ENCODE measurements at places on chromosomes 5 and 9. TPM values are rescaled to one million over a fixed set of nuclear protein-coding genes. Genes with fewer than 3 reads are reported as not detected.
A peak's percentile ranks its signal among the peaks of the same experiment; 100 is the strongest.

MCTP1 gene
- polyA plus RNA-seq = 0.10 TPM

PAIP2 gene
- polyA plus RNA-seq = 47.6 TPM

DNA sequence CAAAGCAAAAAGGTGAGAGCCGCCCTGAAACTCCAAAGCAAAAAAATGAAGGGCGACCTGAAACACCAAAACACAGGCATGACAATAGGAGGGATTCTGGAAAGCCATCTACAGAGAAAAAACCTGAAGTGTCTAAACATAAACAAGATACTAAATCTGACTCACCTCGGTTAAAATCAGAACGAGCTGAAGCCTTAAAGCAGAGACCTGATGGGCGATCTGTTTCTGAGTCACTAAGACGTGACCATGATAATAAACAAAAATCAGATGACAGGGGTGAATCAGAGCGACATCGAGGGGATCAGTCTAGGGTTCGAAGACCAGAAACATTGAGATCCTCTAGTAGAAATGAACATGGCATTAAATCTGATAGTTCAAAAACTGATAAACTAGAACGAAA, 108.8 kb downstream of the NIPBL start:
- DNase-seq = no peak

GDA gene
- polyA plus RNA-seq = 0.68 TPM

DNA sequence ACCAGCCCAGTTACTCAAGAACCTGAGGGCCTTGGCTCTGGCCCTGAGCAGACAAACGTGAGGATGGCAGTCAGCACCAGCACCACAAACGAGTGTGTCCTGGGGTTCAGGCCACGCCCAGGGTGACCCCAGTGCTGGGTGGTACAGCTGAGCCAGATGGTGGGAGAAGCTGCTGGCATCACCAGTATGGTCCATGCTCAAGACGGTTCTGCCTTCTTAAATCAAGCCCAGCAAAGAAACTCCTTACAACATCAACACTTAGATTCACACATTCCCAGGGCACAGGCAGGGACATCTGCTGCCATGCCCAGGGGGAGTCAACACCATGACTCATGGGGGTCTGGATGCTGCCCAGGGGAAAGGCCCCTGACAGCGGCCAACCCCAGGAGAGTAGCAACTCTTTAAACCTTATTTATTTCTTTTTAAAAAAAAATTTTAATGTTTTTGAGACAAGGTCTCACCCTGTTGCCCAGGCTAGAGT, 31.3 kb downstream of the IPPK start:
- DNase-seq = no peak

GRCh38 chr5:178801021-178801420, 58.7 kb upstream of the ZNF354B start:
- no peak for DNase-seq

GRCh38 chr5:168104811-168105481, 186.5 kb upstream of the WWC1 start:
- no peak for DNase-seq

DNA sequence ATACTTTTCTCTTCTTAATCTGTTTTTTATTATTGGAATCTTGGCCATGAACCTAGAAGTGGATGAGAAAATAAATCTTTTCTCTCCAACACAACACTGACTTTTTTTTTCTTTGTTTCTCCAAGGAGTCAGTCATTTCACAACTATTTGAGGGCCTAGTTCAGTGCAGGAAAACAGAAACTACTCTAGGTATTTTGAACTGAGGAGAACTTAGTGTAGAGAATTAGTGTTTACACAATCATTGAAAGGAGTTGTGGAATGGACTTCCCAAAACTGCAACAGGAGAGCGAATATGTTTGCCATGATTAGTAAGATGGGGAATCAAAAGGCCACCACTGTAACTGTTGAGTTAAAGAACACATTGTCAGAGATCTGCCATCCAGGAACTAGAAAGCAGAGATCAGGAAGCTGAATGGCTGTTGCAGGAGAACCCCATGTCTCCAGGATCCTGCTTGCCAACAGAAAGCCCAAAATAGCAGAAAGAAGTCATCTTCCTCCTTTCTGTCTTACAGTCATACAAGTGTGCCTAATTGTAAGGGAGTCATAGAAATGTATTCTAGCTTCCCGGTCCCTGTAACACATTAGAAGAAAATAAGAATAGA, 20.3 kb upstream of the PCDH1 start:
- no peak for DNase-seq

GRCh38 chr9:129075996-129076639, 4.8 kb upstream of the DOLPP1 start:
- DNase-seq = no peak

CARTPT gene
- polyA plus RNA-seq = not detected

C5orf47 gene
- polyA plus RNA-seq = not detected

DNA sequence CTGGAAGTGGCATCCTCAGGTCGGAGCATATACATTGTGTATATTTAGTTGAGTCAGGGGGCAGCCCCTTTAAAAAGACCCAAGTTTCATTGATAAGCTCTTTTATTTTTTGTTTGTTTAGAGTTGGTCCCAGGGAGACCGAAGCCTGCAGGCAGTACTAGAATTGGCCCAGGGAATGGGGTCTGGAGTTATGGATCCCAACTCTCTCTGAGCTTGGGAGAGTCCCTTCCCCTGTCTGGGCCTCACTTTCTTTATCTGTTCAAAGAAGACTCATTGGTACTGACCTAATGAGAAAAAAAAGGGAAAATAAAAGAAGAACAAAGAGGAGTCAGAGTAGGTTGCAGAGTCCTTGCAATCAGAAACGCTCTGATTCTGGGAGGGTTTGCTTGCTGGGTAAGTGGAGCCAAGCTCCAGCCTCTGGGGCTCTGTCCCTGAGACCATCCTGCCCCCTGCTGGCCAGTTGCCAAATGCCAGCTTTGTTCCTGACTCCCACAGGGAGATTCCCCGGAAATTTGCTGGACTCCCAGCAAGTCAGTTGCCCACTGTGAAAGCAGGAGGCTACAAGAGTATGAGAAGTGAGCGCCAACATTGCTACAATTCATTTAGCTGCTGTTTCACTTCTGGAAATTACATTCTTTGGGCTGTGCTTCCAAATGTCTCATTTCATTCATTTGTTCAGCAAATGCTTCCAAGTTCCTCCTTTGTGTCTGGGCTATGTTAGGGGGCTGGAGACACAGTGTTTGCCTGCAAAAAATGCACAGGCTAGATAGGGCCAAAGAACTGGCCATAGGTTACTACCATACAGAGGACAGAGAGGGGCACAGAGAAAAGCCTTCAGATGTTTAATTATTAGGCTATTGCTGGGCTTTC, 156.2 kb downstream of the MELK start:
- peak; percentile 51 for DNase-seq

- DNase-seq = no peak
Observed at GRCh38 chr5:56545016-56545415, 270.3 kb upstream of the MAP3K1 start.

OR1J2 gene
- polyA plus RNA-seq = not detected

DNA sequence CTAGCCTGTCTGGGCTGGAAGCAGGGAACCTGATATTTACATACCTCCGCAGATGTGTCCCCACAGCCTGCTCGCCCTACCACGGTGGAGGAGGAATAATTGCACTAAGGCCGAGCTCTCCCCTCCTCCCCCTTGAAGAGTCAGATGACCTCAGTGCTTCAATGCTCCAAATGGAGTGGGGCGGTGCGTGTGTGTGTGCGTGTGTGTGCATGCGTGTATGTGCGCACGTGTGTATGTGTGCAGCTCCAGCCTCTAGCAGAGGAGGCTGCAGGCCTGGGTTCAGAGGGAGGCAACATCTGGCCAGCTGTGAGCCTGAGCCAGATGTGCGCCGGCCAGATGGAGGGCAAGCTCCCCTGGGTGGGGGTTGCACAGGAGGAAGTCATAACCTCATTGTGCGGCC, 90.5 kb downstream of the NRG2 start:
- DNase-seq = no peak

DNA sequence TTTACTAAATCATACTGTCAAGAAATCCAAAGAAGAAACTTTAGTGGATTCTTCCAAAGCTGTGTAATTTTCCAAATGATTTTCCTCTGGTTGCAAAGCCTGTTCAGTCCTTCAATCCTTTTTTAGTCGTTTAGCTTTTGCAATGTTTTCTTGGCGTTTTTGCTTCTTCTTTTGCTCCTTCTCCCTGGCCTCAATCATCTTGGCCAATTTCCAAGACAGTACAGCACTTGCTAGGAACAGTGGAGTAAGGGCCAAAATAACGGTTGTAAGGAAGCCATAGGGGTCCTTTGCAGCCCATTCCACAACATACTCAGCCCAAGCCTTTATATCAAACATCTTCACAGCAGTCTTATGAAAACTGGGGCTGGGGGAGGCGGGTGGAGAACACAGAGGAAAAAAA, 2.4 kb downstream of the SMIM15 start:
- DNase-seq = no peak

DNA sequence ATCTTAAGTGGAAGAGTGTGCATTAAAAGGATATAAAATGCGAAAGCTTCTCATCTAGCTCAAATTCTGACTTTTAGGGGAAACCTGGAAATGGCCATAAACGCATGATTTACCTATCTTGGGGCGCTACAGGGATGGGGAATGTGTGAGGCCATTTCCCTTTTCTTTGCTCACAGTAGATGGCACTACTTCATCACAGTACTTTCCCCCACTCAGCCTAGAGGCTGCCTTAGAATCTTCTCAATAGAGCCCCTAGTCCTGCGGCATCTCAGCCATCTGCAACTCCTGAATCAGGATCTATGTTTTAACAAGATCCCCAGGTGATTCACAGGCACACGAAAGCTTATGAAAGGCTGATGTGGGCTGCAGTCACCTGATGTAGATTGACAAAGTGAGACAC, 110.8 kb downstream of the LHFPL2 start:
- DNase-seq = peak; percentile 89

FAM221B gene
- polyA plus RNA-seq = not detected

- DNase-seq = peak; percentile 74
Observed at GRCh38 chr5:14204785-14205321, 61.7 kb downstream of the TRIO start.

- no peak for DNase-seq
Observed at GRCh38 chr5:135453613-135454012, 1.5 kb upstream of the TIFAB start.

C5orf22 gene
- 8.2 TPM for polyA plus RNA-seq

DNA sequence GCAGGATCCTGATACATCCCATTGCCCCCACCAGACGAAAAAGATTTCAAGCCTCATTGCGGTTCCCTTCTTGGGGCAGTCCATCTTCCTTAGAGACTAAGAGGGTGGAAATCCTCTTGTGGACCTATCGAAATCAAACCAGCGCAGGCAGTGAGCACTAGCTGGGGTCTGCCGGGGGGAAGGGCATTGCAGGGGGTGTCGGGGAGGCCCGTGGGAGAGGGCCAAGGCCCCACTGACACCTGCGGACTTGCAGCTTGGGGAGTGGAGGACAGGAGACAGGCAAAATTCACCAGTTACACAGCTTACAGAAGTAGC, 522 bp downstream of the BTNL9 start:
- no peak for DNase-seq

FBLL1 gene
- polyA plus RNA-seq = not detected

ZNF454 gene
- 0.18 TPM for polyA plus RNA-seq

- peak; percentile 34 for DNase-seq
Observed at GRCh38 chr5:84255315-84255714, 129.4 kb downstream of the EDIL3 start.

- DNase-seq = peak; percentile 81
Observed at GRCh38 chr5:56525113-56525512, 290.2 kb upstream of the MAP3K1 start.

DNA sequence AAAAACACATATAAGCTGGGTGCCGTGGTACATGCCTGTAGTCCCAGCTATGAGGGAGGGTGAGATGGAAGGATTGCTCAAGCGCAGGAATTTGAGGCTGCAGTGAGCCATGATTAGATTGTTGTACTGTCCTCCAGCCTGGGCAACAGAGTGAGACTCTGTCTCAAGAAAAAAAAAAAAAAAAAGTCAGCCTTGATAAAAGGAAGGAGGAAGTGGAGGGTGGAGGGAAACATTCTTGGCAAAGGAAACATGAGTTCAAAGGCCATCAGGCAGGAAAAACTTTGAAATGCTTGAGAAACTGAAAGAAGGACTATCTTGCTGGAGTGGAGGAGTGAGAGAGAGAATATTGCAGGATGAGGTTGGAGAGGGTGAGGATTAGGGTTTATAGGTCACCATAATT, 18.3 kb upstream of the ANKHD1 start:
- no peak for DNase-seq

SAPCD2 gene
- polyA plus RNA-seq = 3.6 TPM

- no peak for DNase-seq
Observed at GRCh38 chr5:158925314-158925713, 174.4 kb downstream of the EBF1 start.

GRCh38 chr9:92634712-92635605, 35.0 kb downstream of the IPPK start:
- DNase-seq = peak; percentile 31

- DNase-seq = no peak
Observed at GRCh38 chr9:78196258-78196657, 39.6 kb upstream of the CEP78 start.

BASP1 gene
- 127 TPM for polyA plus RNA-seq

OTULIN gene
- polyA plus RNA-seq = 9.0 TPM

FAM81B gene
- polyA plus RNA-seq = not detected

GRCh38 chr9:131732636-131733289, 7.1 kb downstream of the RAPGEF1 start:
- no peak for DNase-seq

DNA sequence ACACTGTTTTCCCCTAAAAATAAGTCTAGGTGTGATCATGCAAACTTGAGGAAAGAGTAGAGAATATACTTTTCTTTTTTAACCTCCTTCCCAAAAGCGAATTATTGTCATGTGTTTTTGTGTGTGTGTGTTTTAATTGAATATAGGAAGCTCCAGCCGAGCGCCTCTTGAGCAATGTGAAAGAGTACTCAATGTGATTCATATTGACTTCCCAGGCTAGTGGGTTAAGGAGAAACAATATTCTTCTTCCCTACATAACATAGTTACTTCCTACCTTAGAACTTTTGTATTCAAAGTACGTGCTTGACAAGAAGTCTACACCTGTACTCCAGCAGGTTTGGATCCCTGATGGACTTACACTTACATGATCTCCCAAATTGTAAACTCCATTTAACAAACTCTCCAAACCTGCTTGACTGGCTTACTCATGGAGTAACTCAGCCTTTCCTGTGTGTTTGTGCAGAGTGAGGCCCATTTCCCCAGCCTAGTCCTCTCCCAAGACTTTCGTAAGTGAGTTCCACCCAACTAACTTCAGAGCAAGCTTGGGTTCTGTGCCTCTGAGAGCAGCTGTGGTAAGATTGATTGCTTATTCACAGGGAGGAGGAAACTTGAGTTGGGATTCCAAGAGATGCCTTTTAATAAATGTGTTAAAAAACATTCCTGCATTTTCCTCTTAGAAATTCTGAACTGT, 9.3 kb downstream of the SLC28A3 start:
- peak; percentile 70 for DNase-seq

EFCAB9 gene
- polyA plus RNA-seq = not detected
